ENCODE measurements at places on chromosomes 2 and 18.

- no peak for DNase-seq
Measured at GRCh38 chr2:128279009-128279408, 39.7 kb downstream of the HS6ST1 start.

DNA sequence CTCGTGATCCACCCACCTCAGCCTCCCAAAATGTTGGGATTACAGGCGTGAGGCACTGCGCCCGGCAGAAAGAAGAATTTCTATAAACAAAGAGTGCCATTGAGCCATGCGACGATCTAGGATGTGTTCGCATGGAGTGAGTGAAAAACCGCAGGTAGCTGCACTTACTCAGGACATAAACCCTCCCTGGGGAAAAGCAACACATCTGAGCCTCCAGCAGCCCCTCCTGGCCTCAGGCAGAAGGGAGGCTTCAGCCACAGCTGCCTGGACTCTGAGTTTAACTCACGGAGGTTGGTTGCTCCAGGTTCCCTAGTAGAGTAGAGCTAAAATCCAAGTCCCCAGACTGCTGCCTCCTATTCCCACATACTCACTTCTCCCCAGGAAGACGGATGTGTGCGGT, 11.3 kb upstream of the STK25 start:
- DNase-seq: peak; percentile 29

DNA sequence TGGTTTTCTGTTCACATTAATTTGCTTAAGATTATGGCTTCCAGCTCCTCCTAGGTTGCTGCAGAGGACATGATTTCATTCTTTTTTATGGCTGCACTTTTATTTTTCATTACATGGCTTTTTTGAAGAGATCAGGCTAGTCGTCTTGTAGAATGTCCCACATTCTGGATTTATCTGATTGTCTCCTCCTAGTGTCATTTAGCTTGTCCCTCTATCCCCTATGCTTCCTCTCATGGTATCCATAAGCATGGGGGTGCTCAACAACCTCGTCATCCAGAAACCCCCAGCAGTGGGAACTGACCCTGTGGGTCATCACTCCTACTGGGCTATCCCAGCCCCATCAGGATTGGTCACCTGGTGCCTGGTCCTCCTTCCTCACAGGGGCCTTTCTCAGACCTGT, 49.6 kb downstream of the SERTAD2 start:
- no peak for DNase-seq

DNA sequence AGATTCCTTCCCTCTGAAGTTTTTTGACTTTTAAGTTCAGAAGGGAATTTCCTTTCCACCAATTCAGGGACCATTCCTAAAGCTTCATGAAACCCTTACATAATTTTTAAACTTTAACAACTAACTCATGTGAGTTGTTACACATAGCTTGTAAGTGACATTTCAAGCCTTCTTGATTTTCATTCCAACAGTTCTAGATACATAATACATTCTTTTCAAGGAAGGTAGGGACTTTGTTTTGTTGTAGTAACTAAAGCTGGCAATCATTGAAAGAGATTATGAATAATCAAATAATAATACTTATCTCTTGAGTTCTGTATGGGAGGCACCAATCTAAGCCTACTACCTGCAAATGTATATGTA, 45.4 kb downstream of the SETBP1 start:
- DNase-seq: no peak

- peak; percentile 37 for DNase-seq
Measured at GRCh38 chr18:24015639-24016631, 1.4 kb downstream of the TTC39C start.

- DNase-seq: peak; percentile 95
Measured at GRCh38 chr2:231306791-231307393, 88.6 kb upstream of the B3GNT7 start.

DNA sequence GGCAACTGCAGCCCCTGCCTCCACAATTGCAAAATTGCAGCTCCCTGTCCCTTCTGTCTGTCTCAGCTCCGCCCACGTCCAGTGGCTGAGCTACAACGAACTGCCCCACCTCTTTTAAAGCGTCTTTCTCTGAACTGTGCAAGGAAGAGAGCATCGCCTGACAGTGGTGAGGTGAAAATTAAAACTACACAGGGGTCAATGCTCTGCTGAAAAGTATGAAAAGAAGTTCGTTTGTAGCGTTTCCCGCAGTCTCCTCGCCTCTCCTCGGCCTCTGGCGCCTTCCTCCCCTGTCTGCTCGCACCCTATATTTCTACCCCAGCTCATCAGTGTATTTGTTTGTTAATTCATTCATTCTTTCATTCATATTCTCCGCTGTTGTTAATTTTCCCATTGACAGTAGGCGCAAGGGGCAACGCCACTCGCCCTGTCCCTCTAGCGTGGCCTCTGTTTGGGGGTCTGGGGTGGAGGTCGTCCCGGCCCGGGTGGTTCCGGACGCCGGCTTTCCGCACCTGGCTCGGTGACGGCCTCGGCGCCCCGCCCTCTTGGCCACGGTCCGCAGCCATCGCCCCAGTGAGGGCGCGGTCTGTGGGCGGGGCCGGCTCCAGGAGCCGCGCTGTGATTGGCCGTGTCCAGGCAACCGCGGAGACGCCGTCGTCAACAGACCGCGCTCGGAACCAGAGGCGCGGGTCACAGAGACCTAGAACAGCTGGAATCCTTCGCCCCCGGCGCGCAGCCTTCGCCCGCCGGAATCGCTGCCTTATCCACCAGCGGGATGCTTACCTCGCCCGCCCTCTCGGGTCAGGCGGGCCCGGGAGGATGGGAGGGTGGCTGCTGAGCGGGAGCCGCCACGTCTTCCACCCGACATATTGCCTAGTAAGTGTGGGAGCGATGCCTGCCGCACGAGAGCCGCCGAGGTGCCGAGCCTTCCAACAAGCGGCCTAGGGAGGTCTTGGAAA, at the start of gene VWA3B:
Gene VWA3B (plus strand): TSS at position 677 of the 956 bp plus-strand sequence. CDS start 5,926 bp downstream, outside the sequence.
- DNase-seq: peak; percentile 65

GRCh38 chr2:127121353-127121752, 14.4 kb upstream of the BIN1 start:
- DNase-seq: no peak
